Activated CD4-positive, alpha-beta T cell treated with anti-CD3 and anti-CD28 coated beads, Interleukin-2, Interleukin-6, amounts not matched to agents 100 ng/mL and 50 ng/mL, durations not matched to agents 16 hours and 8 hours (primary cell): ENCODE measurements at places on chromosomes 4 and X.

- DNase-seq = no peak
Measured at GRCh38 chr4:135177321-135177720, 975.7 kb upstream of the PABPC4L start.

DNA sequence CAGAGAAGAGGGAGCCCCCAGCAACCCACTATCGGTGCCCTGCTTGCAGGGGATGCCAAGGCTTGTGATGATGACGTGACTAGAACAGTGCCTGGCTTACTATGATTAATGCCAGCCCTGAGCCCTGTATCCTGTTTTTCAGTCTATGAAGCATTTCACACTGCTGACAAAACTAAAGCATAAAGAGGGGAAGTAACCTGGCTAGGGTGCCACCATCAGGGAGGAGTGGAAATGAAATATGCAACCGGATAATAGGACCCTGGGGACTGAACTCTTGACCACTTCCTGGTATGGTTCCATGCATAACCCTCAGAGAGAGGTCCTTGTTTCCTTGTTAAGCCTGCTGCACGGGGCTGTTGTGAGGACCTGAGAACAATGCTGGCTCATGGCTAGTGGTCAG is 50.3 kb downstream of the MED28 start:
- DNase-seq = no peak

DNA sequence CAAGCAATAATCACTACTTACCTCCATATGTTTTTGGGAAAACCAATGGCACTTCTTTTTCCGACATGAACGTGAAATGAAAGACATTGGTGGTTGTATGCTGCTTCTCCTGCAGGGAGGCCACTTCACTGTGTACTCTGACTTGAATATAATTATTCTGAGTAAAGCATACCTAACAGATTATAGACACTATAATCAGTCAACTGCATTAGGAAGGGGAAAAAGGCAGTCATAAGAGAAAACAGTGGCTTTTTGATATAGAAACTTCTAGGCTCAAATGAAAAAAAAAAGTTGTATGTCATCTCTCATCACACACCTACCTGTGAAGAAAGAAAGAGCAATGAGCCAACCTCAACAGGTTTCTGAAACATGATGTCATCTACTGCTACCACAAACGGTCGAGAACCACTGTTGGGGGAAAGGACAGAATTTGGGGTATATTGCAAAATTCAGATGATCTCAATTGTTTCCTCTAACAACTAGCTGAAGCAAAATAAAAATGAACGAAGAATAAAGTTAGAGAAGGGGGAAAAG is 37.4 kb downstream of the PRDX4 start:
- no peak for DNase-seq

- DNase-seq = no peak
Measured at GRCh38 chrX:48789366-48790220, 3.2 kb downstream of the GATA1 start.

DNA sequence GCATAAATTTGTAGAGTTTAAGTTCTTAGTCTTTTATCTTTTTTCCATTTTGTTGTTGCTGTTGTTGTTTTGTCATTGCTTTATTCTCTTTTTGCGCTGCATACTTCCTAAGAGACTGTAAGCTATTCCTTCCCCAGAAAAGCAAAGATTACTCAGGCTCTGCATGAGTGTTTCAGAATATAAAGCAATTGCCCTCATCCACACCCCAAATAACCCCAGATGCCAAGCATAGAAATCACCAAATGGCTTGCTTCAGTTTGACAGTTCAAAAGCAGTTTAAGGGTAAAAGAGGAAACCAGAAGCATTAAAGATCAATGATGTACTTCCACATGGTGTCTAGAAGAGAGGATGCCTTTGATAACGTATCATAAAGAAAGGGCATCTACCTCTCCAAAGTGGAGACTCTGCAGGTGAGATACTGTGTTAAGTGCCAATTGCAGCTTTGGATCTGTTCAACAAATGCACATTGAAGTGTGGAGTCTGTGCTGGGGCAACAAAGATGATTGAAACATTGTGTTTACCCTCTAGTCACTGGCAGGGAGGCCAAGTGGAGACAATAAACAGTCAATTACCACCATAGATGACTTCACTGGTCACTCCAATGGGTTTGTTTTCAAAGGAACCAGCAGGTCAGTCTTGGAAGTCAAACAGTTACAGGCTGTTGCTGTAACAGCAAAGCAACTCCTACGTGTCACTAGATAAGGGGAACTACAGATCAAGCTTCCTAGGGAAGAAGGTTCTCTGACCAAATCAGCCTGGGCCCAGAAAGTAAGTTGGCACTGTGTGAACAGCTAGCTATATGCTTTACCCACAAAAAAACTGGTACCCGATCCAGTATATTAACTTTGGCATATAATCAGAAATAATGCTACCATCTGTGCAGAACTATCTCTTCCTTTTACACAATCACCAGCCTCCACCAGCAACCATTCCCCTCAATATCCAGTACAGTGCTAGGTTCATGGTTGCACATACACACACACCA is 40.6 kb upstream of the IL21 start:
- no peak for DNase-seq

DNA sequence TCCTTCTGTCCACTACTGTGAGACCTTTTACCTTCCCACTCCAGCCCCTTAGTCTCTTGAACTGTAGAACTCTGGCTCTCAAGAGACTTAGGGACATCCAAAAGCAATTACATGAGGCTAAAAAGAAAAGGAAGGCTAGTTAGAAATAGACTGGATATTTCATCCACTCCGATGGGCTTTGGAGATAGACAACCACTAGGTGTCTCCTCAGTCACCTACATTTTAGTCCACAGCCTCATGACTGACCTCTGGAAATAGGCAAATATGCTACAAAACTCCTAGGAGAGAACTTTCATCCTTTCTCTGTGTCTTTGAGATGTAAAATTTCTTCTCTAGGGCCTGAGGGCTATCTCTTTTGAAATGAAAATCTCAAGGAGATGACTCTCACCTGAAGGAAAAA is 45.1 kb upstream of the LAMP2 start:
- DNase-seq = peak; percentile 2

- no peak for DNase-seq
Measured at GRCh38 chr4:111984169-111984819, 161.0 kb upstream of the FAM241A start.
